Stimulated activated CD4-positive, alpha-beta T cell treated with anti-CD3 and anti-CD28 coated beads, Interleukin-1b, Interleukin-23, amount 100 ng/mL, for 1 hour (primary cell): ENCODE measurements at places on chromosomes 5 and 9.

DNA sequence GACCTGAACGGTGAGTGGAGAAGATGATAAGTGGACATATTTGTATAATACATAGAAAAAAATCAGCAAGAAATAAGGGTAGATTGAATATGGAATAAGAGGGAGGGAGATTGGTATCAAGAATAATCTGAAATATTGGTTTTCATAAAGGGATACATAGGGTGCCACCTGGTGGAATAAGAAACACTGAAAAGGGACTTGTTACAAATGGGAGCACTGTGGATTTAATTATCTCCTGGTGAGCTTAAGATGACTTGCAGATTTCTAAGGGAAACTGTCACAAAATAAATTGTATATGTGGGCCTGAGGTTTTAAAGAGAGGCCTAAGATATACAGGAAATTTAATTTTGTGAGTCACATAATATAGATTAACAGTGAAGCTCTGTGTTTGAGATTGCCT, 1403.5 kb upstream of the CDH18 start:
- no peak for DNase-seq

DNA sequence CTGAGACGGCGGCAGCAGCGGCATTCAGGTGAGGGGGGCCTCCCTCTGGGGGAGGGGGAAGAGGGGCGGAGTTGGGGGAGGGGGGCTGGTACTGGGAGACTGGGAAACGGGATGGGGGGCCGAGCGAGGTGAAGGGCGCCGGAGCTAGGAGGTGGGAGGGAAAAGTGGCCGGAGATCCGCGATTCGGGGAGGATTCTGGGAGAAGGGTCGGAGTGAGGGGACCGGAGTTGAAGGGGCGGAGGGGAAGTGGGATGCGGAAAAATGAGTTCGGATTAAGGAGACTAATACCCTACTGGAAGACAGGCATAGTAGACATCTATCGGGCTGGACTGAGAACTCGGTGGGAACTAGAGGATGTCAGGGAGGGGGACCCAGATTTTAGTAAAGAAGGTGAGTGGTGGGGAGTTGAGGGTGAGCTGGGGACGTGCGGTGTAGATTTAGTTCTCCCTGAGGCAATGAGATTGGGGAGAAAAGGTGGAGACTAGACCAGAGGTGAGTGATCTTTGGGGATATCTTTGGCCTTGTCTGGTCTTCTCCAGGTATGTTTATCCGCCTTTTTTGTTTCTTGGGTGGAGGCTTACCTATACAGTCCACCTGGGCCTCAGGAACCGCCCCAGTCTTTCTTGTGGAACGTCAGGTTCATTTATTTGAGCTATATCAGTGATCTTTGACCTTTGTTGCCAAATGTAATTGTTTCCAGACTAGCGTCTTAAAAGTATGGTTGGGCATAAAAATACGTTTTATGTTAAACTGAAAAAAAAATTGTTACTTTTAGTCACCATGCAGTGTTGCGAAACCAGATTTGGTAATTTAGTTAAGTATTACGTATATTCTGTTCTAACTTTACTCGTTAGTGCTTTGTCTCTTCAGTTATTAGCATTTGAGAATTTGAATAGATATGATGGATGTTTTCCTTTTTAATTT, 632 bp downstream of the UBAP1 start:
- DNase-seq = no peak

DNA sequence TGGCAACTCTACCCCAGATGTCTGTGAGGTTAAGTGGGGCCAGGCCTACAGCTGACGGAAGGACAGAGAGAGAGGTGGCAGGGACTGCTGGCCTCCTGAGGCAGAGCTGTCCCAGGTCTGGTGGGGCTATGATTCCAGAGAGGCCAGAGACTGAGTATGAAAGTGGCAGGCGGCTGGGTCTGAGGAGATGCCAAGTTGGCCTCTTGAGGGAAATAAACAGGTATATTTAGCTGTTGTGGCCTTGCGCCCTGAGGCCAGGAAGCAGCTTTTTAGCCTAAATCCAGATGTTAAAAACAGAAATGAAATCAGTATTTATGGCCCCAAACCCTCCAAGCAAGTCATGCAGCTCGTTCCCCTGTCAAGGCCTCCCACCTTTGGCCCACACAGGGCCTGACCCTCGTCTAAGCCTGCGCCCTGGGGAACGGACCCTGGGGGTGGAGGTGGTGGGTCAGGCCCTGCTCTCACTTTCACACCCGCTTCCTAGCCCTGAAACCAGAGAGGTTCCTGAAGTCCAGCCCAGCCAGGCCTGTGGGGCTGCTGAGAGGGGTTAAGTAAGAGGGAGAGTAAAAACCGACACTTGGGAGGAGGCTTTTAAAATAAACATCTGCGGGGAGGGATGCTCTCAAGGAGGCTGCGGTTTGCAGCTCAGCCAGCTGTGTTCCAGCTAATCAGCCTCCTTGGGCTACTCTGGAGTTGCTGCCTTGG, 18.7 kb downstream of the PCDHGC5 start:
- no peak for DNase-seq

GRCh38 chr5:57407391-57407790, 75.2 kb downstream of the ACTBL2 start:
- DNase-seq = no peak

- DNase-seq = no peak
Observed at GRCh38 chr5:105931881-105932421, 1738.8 kb downstream of the EFNA5 start.

DNA sequence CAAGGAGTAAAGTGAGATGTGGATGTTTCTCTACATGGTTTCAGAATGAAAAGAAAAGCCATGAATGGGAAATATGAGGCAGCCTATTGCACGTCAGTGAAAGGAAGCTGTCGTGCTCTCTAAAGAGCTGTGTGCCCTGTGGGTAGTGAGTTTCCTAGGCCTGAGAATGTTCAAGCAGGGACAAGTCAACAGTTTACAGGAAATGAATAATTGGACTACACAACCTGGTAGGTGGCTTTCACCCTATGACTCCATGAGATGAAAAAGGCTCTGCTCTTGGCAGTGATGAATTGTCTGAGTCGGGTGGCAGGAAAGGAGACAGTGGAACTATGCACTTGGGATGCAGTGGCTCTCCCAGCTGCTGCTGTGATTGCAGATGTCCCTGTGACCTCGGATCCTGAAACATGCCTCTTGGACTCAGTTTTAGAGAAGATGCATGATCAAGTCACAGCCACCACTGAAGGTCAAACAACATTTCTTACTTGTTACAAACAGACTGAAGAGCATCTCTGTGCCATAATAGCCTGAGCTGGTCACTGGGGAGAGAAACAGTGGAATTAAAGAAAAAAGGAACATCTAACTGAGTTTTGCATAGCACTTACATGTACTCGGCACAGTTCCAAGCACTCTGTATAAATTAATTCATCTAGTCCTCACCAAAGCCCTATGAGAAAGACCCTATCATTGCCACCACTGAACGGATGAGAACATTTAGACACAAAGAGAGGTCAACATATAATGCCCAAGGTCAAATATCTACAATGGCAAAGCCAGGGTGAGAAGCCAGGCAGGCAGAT, 293.7 kb downstream of the SPOCK1 start:
- DNase-seq = no peak

- DNase-seq = no peak
Observed at GRCh38 chr5:27845248-27845647, 806.9 kb upstream of the CDH9 start.

DNA sequence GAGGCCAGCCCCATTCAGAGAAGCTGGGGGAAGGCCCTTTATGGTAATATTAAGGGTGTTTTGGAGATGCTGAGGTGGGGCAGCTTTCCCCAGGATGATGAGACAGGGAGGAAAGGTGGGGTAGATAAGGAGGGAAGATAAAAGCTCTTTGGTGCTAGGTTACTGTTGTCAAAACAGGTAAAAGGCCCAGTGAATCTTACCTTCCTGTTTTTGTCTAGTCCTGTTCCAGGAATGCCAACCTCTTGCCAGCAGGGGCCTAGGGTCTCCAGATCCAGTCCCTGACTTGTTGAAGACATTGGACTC, 797 bp upstream of the CCL27 start:
- no peak for DNase-seq

DNA sequence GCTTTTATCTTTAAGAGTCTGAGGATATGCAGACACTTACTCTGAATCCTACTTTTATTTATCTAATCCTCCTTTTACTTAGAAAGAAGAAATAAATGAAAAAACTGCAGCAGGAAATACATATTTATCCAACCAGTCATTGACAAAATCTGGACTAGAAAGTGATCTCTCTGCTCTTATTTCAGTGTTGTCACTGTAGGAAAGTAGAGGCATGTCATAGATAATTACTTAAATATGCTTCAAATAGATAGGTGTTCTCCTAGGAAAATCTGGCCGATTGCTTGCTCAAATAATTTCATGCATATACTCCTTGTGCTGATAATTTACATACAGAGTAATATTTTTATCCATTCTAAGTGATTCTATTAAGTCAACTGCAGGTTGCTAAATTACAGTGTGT, 2001.9 kb upstream of the C9orf72 start:
- DNase-seq = no peak

DNA sequence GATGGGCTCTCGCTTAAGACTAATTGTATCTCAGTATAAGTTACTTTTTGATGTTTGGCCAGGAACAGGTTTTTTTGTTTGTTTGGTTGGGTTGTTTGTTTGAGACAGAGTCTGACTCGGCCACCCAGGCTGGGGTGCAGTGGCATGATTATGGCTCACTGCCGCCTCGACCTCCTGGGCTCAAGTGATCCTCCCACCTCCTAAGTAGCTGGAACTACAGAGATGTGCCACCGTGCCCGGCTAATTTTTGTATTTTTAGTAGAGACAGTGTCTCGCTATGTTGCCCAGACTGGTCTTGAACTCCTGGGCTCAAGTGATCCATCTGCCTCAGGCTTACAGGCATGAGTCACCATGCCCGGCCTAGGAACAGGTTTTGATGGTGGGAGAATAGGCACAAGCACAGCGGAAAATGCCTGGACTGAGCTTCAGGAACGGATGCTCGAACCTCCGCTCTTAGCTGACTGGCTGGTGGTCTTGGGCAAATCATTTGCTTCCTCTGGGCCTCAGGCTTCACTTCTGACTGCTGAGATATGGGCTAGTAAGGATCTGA, 11.4 kb upstream of the SYNPO start:
- DNase-seq = no peak

DNA sequence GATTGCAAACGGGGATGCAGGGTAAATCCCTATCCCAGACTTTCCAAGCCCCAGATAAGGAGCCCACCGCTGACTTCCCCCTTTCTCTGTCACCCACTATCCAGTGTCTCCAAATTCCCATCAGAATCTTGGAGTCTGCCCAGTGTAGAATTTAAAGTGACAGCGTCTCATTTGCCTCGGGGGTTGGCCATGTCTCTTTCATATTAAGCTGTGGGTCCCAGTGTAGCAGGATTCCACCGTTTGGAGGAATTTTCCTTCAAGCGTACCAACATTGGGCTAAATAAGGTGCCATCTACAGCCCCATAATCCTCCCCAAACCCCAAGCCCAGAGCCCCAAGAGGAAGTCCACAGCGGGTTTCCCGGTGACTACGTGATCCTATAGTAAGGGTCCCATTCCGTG, 1.1 kb downstream of the BRINP1 start:
- DNase-seq = no peak

DNA sequence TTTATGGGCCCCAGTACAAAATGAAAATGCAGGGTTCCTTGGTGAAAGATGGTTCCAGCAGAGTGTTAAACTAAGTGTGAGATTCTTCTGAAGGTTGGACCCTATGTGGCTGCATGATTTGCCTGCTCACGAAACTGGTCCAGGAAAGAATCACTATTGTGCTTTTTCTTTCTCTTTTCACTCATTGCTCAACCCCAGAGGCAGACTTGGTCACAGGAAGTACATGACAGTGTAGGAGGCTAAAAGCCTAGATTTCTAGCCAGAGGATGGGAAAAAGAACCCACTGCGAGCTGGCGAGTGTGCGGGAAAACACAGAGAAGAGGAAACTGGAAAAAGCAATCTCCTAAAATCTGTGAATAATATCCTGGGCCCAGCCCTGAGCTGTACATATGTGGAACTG, 18.6 kb downstream of the SLC36A2 start:
- no peak for DNase-seq

DNA sequence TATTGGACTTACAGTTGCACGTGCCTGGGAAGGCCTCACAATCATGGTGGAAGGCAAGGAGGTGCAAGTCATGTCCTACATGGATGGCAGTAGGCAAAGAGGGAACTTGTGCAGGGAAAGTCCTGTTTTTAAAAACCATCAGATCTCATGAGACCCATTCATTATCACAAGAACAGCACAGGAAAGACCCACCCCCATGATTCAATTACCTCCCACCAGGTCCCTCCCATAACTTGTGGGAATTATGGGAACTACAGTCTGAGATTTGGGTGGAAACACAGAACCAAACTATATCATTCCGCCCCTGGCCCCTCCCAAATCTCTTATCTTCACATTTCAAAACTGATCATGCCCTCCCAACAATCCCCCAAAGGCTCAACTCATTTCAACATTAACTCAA, 75.6 kb downstream of the ZFAND5 start:
- no peak for DNase-seq
